Iris pigment epithelial cell (primary cell): ENCODE measurements at places on chromosomes 5 and 9.

- peak; percentile 96 for DNase-seq
Observed at GRCh38 chr9:73270967-73271721, 119.5 kb downstream of the ANXA1 start.

GRCh38 chr9:86202338-86202882 is 57.0 kb downstream of the C9orf153 start:
- DNase-seq = peak; percentile 64

GRCh38 chr5:133361922-133362321 is 250.4 kb downstream of the FSTL4 start:
- DNase-seq = no peak

DNA sequence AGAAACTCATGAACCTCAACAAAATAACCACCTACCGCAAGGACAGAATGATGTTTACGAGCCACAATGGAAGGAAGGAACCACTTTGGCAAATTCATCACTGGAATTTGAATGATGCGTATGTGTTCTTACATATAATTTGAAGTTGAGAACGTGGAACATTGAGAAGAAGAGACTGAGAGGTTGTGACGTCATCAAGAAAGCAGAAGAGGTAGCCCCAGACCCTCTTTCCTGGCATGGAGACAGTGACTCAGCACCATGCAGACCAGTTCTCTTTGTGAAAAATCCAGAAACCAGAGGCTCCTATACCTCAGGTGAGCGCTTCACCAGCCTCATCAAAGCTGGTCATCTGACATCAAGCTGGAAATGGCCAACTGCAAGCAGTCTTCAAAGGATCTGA is 124.5 kb downstream of the PDZD2 start:
- DNase-seq = no peak

- DNase-seq = no peak
Observed at GRCh38 chr5:168680395-168680794, 101.2 kb upstream of the PANK3 start.

DNA sequence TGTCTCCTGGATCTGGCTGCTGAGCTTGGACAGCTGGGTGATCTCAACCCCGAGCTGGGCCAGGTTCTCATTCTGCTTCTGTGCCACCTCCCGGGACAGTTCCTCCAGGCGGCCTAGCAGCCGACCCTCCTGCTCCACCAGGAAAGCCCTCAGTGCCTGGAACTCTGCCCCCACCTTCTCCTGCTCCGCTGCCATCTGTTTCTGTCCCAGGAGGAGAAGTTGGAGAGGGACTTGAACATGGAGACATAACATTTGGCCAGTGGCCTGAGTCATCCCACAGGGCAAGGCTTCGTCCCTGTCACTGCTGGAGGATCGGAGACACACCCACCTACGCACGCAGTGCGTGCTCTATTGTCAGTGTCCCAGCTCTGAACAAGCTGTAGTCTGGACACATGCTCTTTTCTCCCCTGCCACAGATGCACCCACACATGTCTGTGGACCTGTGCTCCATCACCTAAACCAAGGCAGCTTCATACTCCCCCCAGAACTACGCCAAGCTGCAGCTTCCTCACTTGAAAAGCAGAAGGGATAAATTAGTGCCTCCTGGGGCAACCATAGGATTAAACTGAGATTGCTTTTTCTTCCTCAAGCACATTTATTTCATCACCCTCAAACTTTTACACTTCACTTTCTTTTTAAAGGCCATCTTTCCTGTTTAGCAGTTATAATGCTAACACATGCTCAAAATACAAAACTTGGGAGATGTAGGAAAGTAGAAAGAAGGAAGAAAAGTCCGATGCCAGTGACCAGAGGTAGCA is 4.9 kb downstream of the TRIM7 start:
- DNase-seq = no peak

DNA sequence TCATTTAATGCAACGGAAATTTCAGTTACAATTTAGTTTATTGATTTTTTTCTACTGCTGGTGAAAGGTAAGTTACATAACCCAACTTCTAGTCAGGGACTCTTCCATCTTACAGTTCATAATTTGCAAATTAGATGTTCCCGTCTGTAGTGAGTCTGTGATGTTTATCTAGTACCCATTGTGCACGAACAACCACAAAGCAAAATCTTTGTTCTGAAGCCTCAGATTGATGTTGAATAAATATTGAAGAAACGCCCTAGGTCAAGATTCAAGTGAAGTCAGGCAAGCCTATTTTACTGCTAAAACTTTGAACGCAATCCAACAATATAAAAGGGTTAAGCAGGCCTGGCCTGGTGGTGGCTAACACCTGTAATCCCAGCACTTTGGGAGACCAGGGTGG is 43.1 kb downstream of the BASP1 start:
- no peak for DNase-seq

GRCh38 chr9:133477992-133478850 is 678 bp downstream of the SLC2A6 start:
- DNase-seq = peak; percentile 63

DNA sequence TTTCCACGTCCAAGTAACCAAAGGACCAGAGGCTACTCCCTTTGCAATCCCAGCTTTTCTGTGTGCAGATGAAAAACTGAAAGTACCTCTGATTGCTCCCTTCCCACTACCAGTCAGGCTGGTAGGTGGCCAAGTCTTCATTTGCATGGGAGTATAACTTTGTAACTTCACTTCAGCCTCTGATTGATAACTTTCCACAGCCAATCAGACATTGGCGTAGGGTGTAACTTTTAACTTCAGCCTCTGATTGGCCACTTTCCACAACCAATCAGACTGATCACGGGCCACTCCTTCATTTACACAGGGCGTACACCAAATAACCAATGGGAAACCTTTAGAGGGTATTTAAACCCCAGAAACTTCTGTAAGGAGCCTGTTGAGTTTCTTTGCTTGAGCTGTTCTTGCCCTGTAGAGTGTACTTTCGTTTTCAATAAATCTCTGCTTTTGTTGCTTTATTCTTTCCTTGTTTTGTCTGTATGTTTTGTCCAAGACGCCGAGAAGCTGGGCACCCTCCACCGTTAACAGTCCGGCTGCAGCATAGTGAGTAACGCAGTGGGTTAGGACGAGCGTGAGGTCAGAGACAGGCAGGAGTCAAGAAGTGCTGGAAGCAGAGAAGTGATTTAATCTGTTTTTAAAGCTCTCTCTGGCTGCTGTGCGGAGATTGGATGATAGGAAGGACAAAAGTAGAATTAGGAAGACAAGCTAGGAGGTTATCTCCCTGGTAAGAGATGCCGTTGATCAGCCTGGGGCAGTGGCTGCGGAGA is 3.5 kb upstream of the EXOSC2 start:
- peak; percentile 97 for DNase-seq

DNA sequence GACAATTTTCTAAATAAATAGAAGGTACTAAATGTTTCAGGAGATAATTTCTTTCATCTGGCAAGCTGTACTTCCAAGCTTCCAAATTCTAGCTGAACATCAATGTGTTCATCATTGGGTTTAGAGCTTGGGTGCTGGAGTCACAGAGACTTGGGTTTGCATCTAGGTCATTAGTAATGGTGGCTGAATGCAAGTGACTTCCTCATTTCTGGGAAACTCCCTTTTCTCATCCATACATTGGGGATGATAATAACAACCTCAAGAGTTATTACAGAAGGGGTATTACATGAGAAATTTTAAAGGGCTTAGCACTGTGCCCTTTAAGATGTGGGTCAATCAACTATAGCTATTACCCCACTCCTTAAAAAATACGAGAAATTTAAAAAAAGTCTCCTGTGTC is 41.1 kb upstream of the KLF4 start:
- no peak for DNase-seq

DNA sequence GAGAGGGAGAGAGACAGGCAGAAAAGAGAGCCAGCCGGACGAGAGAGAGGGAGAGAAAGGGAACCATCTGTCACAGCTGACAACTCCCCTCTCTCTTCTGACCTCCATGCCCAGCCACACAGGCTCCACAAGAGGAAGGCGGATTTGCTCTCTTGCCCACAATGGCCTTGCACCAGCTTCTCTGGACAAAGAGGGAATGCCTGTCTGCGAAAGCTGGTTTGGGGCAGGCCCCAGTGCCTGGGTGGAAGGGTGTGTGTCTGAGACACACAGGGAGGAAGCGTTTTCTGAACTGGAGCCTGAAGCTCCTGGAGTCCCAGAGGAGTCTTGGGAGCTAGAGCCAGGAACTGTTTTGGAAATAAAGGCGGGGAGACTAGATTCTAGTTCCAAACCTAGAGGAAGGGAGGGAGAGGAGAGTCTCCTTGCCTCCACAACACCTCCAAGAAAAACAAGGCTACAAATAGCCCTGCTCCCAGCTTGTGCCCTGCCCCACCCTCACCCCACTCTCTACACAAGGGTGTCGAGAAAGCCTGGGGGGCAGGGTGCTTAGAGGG is 12.5 kb downstream of the C1QTNF2 start:
- DNase-seq = no peak

DNA sequence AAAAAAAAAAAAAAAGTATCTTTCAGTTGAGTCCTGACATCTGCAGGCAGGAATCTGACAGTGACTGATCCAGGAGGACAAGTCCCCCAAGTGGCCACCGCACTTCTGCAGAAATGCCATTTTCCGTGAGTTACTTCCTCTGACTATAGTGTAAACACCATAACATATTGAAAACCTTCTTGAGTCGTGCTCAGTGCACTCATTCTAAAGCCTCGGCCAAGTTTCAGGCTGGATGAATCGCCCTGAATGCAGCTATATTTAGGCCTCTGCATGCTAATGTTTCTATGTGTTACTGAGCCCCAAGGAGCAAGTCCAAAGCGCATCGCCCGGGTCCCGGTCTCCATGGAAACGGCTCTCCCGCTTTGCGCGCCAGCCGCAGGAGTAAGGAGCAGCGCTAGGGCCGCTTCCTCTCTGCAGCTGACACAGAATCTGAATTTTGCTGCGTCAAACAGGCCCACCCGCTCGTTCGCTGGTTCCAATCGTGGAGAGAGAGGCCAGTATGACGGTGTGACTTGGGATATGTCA is 335.4 kb downstream of the MSX2 start:
- DNase-seq = no peak

- DNase-seq = no peak
Observed at GRCh38 chr5:115496936-115497576, 47.5 kb downstream of the FEM1C start.

DNA sequence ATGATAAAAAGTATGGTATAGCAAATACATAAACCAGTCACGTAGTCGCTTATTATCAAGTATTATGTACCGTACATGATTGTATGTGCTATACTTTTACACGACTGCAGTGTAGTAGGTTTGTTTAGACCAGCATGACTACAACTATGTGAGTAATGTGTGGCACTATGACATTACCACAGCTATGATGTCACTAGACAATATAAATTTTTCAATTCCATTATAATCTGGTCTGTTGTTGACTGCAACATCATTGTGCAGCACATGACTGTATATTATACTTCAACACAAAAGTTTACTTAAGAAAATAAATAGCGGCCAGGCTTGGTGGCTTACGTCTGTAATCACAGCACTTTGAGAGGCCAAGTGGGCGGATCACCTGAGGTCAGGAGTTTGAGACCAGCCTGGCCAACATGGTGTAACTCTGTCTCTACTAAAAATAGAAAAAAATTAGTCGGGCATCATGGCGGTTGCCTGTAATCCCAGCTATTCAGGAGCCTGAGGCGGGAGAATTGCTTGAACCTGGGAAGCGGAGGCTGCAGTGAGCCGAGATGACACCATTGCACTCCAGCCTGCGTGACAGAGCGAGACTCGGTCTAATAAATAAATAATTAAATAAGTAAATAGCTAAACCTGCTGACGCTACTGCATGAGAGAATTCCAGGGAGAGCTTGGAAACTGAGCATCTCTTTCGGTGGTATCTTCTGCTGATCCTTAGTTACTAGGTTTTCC is 24.6 kb upstream of the JADE2 start:
- DNase-seq = no peak

DNA sequence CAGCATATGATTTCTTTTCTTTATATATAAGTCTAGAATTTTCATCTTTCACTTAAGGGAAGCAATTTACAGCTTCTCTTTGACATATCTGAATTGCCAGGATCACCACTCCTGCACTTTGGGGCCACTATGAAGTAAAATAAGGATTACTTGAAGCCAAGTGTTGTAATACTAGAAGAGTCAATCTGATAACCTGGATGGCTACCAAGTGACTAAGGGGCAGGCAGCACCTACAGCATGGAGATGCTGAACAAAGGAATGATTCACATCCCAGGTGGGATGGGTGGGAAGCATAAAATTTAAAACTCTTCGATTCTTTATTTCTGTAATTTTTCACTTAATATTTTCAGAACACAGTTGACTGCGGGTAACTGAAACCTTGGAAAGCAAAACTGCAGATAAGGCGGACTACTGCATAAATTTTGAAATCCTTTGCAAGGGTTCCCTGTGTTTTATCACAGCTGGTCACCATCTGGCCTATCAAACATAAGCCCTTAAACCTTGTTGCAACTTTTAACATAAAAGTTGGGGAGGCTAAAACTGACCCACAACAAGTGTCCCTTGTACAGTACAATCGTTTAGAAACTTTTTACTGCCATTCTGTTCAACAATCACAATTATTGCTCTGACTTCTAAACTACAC is 31.2 kb downstream of the NR3C1 start:
- peak; percentile 29 for DNase-seq

- DNase-seq = no peak
Observed at GRCh38 chr5:179137643-179138567, 77.7 kb downstream of the ZNF354C start.

DNA sequence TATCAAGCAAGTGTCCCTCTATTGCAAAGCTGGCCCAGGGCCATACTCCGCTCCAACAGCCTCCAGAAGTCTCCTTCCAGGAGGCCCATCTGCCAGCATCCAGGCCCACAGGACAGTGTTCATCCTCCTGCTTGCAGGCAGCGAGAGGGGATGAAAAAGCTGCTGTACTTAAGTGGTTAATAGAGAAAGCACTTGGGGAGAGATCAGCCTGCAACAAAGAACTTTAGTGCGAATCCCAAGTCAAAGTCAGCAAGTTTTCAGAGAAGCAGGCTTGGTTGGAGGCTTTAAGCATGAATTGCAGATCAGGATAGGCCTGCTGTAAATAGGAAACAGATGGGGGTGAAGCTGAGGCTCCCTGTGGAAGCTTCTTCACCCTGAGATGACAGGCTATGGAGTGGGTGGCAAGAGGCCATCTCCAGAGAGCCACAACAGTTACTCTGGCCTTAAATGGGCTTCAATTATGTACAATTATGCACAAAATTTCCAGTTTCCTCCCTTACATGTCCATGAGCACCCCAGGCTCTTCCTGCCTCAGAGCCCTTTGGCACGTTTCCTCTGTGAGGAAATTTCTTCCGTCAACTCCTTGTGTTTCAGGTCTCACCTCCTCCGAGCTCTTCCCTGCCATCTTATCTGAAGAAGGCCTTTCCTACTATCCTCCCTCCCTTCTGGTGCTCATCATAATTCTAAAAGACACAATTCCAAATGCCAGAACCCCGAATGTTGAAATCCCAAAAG is 98.0 kb upstream of the NR3C1 start:
- no peak for DNase-seq

DNA sequence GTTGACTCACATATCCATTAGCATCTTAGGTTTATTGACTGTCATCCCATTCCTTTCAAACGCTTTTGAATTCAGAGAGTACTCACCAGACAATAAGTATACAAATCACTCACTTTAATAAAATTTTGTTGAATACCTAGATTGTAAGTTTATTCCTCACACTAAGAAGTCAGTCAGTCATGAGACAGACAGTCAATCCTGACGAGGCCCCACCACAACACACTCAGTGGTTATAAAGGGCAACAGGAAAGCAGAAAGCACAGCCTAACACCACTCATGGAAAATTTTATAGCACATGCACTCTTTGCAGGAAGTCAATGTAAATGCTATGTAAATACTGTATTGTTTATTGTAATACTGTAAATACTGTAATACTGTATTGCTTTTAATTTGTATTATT is 176.3 kb upstream of the PTGER4 start:
- peak; percentile 42 for DNase-seq

- DNase-seq = no peak
Observed at GRCh38 chr5:57420801-57421200, 61.8 kb downstream of the ACTBL2 start.

- DNase-seq = peak; percentile 38
Observed at GRCh38 chr5:60810438-60811085, 33.5 kb downstream of the ELOVL7 start.
